ENCODE measurements at places on chromosomes 1 and 21.
A peak's percentile ranks its signal among the peaks of the same experiment; 100 is the strongest.

DNA sequence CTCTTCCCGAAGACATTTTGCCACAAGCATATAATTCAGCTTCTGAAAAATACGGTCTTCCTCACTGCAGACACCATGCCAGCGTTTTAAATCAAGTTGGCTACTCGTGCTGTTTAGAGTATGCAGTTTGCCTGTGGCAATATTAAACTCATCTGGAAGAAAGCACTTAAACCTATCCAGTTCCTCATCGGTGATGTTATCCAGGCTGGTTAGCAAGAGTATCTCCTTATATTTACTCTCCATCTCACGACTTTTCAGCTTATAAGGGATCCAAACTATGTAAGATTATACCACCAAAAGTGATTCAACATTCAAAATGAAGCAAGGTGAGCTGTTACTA, 9.7 kb upstream of the IFI16 start:
- DNase-seq: no peak

GRCh38 chr1:186413319-186413718, 37.7 kb downstream of the ODR4 start:
- no peak for DNase-seq

- no peak for DNase-seq
Measured at GRCh38 chr1:218401998-218402785, 57.1 kb downstream of the TGFB2 start.

GRCh38 chr1:6241887-6242740, 1.9 kb upstream of the HES3 start:
- DNase-seq: no peak

- DNase-seq: no peak
Measured at GRCh38 chr21:28699596-28700259, 292.9 kb downstream of the LTN1 start.

- no peak for DNase-seq
Measured at GRCh38 chr1:152436593-152437496, 22.8 kb upstream of the CRNN start.

- no peak for DNase-seq
Measured at GRCh38 chr1:88647249-88647645, 36.8 kb upstream of the PKN2 start.

DNA sequence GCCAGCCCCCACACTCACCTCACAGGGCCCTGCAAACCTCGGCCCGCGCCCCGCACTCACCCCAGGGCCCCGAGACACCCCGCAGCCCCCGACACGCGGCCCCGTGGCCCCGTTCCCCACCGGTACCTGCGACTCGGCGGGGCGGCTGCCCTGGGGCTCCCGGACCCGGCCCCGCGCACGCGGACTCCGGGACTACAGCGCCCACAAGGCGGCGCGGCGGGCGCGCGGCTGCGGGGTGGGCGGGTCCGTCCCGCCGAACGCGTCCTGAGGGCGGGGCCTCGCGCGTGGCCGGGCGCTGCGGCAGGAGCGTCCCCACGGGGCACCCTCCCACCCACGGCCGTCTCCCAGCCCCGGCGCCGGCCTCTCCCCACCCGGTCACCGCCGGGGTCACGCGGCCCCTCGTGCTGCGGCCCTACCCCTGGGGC, at the start of gene SLC19A1:
TSS of gene SLC19A1 (minus strand) at position 199 of the 425 bp plus-strand sequence. CDS start 4,481 bp downstream, outside the sequence.
- DNase-seq: peak; percentile 81

- DNase-seq: no peak
Measured at GRCh38 chr1:41983451-41983850, 64.7 kb upstream of the HIVEP3 start.

DNA sequence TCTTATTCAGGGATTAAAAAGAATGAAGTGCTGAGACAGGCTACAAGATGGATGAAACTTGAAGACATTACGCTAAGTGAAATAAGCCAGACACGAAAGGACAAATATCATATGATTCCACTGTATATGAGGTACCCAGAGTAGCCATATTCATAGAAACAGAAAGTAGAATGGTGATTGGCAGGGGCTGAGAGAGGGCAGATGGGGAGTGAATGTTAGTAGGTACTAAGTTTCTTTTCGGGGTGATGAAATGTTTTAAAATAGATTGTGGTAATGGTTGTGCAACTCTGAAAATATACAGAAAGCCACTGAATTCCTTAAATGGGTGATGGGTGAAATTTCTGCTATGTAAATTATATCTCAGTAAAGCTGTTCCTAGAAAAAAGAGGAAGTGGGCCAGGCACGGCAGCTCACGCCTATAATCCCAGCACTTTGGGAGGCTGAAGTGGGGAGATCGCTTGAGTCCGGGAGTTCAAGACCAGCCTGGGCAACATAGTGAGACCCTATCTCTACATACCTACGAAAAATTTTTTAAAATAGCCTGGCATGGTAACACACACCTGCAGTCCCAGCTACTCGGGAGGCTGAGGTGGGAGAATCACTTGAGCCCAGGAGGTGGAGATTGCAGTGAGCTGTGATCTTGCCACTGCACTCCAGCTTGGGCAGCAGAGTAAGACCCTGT, 15.9 kb downstream of the SLC27A3 start:
- DNase-seq: no peak

- no peak for DNase-seq
Measured at GRCh38 chr1:172003766-172004530, 162.7 kb downstream of the DNM3 start.

DNA sequence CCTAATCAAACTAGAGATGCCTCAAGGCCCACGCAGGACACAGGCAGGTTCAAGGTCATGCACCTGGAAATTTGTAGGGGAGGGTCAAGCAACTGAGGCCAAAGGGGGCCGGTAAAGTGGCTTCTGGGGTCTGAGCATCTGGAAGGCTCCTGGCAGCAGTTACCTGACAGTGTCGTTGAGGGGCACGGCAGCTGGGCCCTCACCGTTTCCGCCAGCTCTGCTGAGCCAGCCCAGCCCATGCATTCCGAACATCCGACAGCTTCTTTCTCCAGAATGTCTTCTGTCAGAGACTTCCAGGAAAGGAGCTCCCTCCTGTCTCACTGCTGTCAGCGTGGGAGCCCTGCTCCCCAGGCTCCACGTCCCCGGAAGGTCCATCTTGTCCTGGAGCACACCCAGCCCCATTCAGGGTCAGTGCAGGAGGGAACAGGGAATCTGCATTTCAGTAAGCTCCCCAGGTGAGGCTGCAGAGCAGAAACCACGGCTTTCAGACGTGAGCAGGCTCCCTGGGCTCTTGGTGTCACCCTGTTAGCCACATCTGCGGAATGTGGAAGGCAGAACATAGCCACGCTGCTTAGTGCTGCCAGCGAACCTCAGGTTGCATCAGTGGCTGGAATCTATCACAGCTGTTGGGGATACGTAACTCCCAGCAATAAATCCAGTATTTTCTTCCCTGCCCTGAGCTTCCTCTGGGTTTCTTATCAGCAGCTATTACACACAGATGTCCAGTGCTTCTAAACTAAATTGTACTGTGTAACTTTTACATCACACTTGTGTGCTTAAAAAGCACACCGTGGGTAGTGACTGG, 36.3 kb upstream of the FAM3B start:
- DNase-seq: no peak

GRCh38 chr21:46116776-46117585, 19.1 kb downstream of the COL6A2 start:
- peak; percentile 14 for DNase-seq

GRCh38 chr1:94970783-94971182, 43.9 kb upstream of the CNN3 start:
- DNase-seq: no peak

DNA sequence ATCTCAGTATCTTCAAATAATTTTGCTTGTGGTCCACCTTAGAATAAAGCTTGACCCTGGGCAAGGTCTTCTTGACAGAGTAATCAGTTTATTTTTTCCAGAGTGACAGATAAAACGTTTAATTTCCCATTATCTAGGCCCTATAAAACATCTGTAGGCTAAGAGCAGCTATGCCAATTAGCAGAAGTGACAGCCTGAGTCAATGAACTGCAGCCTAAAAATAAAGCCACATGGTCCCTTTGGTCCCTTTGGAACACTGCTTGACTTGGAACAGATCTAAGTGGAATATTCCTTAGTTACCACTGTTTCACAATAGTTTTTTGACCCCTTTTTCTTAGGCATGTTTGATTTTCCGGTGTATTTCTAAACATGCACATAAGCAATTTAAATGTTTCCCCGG, 6.3 kb upstream of the RGS13 start:
- no peak for DNase-seq

DNA sequence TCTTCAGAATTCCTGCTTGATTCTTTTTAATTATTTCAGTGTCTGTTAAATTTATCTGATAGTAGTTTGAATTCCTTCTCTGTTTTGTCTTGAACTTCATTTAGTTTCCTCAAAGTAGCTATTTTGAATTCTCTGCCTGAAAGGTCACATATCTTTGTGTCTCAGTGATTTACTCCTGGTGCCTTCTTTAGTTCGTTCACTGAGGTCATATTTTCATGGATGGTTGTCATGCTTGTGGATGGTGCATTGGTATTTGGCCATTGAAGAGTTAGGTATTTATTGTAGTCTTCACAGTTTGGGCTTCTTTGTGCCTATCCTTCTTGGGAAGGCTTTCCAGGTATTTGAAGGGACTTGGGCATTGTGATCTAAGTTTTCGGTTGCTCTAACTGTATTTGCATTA, 267.9 kb downstream of the HHAT start:
- no peak for DNase-seq

GRCh38 chr1:234148350-234148749, 224.9 kb upstream of the COA6 start:
- DNase-seq: no peak

- DNase-seq: no peak
Measured at GRCh38 chr1:4175566-4176405, 275.7 kb upstream of the C1orf174 start.

DNA sequence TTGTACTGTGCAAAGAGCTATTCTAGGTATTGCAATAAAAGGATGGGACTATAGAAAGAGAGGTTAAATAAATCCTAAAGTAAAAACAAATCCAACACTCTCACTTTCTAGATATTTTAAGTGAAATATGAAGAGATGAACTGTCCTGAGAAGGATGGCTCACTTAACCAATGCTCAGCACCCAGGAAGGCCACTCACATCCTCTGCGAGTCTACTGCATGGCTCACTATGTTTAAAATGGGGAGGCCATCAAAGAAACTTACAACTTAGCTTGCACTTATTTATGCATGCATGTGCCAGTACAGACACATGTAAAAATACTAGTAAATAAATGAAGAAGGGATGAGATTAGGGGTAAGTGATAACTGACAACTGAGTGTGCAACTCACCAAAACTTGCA, 37.5 kb downstream of the PLPPR5 start:
- no peak for DNase-seq

DNA sequence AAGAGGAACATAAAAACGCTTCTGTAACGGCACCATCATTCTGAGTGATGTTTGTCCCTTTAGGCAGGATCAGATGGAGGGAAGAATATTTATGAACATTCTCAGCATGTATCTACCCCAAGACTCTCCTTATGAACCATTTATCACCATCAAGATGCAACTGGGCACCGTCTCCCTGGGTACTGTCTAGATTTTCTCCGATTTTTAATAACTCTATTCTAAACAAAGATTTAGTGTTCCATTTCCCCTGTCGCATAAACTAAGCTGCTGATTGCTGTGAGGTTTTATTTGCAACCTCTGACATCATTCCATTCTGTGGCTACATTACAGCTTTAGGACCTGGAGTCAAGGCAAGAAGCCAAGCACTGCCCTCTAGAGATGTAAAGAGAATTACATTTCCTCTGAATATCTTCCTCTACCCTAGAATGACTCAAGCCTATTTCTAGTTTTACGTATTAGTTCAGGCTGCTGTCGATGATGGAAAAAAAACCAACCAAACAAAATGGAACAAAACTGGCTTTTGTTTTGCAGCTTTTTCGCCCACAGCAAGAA, 130.1 kb upstream of the MAP1LC3C start:
- no peak for DNase-seq

DNA sequence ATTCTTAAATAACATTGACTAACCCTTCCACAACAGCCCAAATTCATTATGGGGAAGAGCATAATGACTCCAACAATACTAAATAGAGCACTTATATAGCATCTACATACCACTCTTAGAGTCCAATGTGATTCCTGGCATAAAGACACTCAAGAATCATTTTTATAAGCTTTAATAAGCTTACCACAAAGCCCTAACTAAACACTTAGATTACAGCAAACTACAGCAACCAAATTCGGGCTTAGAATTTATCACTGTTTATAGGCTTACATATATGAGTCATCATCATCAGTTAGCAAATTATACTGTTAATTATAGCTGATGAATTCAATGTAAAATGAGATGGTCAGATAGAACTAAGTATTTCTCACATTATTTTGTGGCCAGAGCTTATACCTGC, 7.3 kb downstream of the SCYL3 start:
- DNase-seq: no peak

DNA sequence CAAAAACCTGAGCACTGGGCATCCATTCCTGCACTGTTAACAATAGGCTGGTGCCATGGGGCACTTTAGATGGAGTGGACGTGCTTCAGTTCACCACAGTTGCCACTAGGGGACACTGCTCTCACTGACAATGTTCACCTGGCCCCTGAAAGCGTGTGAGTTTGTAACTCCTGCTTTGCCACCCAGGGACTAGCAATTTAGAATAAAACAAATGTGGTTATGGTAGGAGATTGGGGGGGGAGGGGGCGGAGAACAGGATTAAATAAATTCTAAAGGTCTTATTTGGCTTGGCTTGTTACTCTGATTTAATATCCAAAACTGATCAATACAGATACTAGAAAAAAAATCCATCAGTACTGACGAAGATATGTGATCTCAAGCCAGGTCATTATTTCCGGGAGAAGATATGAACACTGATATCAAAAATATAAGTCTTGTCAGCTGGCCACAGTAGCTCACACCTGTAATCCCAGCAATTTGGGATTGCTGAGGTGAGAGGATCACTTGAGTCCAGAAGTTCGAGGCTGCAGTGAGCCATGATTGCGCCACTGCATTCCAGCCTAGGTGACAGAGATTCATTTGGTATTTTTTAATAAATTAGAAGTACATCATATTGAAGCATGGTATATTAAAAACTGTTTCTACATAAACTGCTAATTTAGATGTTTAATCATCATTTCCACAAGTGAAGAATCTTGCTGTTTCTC, 23.2 kb downstream of the INTS7 start:
- DNase-seq: no peak

- peak; percentile 78 for DNase-seq
Measured at GRCh38 chr1:2314803-2315673, 76.3 kb downstream of the MORN1 start.

- no peak for DNase-seq
Measured at GRCh38 chr1:88013485-88013884, 670.6 kb upstream of the PKN2 start.

DNA sequence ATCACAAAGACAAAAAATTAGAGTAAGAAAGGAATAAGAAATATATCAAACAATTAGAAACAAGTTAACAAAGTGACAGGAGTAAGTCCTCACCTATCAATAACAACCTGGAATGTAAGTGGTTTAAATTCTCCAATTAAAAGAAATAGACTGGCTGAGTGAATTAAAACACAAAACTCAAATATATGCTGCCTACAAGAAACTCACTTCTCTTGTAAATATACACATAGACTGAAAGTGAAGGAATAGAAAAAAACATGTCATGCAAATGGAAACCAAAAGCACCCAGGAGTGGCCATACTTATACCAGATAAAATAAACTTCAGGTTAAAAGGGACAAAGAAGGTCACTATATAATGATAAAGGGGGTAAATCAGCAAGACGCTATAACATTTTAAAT, 43.2 kb upstream of the NUF2 start:
- no peak for DNase-seq
